ENCODE measurements at places on chromosomes 16 and 17.

DNA sequence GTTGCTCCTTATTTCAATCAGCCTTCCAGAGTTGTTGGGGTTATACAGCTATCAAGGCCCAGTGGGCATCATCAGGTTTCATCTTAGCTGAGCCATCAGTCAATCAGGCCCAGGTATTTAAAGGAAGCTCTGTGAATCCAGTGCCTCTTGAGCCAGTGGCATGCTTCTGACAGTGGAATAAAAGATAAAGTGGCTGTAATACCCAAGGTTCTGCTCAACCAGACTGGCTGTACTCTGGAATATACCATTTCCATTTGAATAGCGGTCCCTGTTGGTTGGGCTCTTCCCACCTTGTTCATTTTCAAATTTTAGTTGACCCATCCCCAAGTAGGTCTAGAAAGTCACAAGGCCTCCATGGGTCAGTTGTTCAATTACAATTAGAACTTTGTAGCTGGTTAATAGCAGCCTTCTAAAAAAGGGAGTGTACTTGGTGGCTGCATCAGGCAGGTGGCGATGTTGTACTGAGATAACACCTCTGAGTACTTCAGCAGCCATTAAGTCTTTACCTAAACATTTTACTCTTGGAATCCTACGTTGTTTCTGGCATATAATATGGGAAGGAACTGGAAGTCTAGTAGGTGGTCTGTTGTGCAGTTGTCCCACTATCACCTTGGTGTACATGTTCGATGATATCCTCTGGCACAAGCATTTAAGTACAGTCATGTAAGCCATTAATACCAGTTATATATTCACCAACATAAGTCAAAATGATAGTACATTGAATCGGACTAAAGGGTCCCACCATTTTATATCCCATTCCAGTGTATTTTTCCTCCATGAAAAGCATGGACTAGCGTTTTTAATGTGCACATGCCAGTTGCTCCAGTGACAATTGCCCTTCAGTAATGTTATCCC lies 294.1 kb downstream of the BCAS3 start:
- DNase-seq, result no peak

GRCh38 chr16:72241930-72242329 lies 70.0 kb upstream of the PMFBP1 start:
- DNase-seq, result no peak

GRCh38 chr17:45427181-45427835 lies 5.4 kb downstream of the ARHGAP27 start:
- DNase-seq, result no peak

DNA sequence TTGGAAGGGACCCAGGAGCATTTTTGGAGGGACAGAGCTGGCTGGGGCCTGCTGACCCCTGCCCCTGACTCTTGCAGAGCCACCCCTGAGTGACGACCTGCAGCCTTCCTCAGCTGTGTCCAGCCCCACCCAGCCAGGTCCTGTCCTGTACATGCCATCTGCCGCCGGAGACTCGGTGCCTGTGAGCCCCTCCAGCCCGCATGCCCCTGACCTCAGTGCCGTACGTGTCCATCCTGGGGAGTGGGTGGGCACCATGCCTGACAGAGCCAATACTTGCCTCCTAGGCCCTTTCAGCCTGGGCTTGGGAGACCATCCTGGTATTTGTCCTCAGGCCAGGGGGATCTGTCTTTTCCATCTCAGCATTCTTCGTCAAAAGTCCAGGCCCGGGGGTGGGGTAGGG lies 27.5 kb downstream of the UNC13D start:
- DNase-seq, result no peak

DNA sequence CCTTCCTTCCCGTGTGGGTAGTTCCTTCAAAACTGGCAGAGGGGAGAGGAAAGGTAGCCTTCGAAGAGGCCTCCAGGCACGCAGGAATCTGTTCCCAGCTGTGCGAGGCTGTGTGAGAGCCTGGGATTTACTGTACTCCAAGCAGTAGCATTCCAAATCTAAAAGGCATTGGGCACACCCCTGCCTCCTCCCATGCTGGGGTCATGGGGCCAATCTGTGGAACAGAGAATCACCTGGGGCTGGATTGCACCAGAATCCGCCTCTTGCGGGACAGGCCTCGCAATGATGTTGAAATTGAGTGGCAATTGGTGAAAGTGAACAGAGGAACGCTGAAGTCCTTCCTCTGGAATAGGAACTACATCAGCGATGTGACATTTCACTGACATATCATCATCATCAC lies 72.5 kb upstream of the IRX3 start:
- no peak for DNase-seq

- no peak for DNase-seq
These were observed 154.2 kb downstream of the PITPNC1 start for GRCh38 chr17:67531291-67531690.

DNA sequence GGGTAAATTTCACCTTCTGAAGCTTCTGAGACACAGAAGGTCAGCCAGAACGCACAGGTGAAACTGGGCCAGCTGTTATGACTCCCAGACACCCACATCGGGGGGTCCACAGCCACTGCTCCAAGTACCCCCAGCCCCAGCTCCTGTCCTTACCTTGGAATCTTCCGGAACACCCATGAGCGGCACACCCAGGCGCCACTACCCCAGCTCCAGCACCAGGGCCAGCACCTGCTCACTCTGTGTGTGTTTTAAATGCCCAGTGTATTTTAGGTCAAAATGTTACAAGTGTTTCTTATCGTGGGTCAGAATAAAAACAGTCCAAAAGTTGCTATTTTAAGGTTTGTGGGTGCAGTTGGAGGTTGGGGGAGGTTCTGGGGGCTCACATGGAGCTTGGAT lies 116.3 kb downstream of the RMI2 start:
- no peak for DNase-seq

GRCh38 chr16:89709166-89709565 lies 7.7 kb upstream of the SPATA2L start:
- DNase-seq, result no peak

GRCh38 chr17:44623070-44623725 lies 33.1 kb upstream of the MEIOC start:
- no peak for DNase-seq

DNA sequence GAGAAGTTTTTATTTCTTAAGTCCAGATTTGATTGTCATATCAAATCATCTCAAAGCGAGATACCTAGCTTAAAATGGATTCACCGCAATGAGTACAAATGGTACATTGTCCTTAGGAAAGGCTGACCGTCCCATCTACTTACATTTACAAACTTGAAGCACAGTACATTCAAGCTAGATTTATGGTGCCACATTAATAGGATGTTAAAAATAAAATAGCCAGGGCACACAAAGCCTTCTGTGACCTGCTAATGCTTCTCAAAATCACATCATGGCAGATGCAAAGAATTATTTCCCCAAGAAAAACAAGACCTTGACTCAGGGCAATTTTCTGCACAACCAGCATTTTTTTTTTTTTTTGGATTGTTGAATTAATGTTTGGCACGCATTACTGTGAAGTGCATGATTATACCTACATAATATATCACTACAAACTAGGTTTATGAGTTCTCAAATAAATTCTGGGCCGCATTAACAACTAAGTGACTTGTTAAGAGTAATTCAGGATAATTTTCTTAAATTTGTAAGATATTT lies 25.3 kb downstream of the CACNG1 start:
- DNase-seq, result no peak

GRCh38 chr17:49217651-49218413 lies 7.3 kb downstream of the ABI3 start:
- peak; percentile 43 for DNase-seq

DNA sequence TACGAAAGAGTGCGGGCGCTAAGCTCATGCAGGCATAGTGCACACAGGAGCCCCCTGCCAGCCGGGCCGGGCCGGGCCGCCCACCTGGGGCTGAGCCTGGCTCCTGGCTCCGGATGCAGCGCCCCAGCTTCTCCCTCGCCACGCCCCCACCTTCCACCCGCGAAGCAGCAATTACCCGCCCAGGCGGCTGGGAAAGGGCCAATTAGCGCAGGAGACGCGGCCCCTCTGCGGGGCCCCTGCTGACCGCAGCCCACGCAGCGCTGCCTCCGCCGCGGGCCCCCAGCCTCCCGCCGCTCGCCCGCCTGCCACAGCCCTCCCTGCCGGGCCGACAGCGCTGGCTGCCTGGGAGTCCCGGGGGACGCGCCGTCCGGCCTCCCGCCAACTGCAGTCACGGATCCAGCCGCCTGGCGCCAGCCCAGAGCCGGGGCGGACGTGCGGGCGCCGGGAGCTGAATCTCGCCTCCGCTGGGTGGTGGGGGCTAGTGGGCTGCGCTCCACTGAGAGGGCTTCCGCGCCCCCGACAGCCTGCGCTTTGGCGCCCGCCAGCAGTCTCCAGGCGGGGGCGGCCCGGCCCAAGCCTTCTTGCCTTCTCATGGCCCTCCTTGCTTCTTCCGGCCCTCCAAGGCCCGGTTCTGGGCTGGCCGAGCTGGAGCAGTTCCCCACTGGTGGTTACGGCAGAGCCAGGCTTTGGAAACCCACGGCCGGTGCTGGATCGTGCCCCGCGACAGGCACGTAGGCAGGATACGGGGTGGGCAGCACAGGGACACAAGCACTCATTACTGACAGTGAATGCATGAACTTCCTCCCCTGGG lies 14.9 kb upstream of the CBFB start:
- peak; percentile 47 for DNase-seq

- no peak for DNase-seq
These were observed 39.8 kb upstream of the DYNLRB2 start for GRCh38 chr16:80500961-80501525.

DNA sequence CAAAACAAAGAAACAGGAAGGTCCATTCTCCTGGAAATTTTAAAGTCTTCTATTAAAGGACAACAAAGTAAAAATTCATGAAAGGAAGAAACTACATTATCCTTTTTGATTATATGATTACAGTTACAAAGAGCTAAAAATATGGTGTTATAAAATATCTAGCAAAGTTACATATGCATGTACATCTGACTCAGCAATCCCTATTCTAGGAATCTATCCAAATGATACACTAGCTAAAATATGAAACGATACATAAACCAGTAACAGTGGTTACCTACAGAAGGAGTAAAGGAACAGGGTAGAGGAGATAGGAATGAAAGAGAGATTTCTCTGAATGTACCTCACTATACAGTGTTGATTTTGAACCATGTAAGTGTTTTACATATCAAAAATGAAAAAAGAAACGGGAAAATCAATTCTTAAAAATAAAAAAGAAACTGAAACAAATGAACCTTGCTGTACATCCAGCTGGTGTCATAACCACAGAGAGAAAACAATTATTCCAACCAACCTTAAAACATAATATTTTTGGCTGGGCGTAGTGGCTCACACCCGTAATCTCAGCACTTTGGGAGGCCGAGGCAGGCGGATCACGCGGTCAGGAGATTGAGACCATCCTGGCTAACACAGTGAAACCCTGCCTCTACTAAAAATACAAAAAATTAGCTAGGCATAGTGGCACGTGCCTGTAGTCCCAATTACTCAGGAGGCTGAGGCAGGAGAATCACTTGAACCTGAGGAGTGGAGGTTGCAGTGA lies 41.4 kb downstream of the HYDIN start:
- no peak for DNase-seq

DNA sequence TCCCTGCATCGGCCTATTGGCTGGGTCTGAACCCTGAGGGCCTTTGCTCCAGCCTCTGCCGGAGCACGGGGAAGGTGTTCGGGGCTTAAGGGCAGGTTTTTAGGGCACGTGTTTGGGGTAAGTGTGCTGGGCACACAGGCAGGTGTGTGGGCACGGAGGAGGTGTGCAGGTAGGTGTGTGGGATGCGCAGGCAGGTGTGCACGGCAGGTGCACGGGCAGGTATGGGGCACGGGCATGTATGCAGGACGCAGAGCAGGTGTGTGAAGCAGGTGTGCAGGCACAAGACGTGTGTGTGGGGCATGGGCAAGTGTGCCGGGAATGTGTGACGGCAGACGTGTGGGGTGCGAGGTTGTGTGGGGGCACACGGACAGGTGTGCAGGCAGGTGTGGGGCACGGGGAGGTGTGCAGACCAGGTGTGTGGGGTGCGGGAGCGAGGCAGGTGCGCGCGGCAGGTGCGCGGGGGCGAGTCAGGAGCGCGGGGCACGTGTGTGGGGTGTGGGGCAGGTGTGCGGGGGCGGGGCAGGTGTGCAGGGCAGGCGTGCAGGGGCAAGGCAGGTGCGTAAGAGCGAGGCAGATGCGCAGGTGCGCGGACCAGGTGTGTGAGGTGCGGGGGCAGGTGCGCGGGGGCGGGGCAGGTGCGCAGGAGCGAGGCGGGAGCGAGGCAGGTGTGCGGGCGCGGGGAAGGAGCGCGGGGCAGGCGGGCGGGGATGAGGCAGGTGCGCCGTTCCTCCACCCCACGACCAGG lies 28.6 kb upstream of the METRNL start:
- DNase-seq, result no peak

- no peak for DNase-seq
These were observed 17.0 kb upstream of the ITGAE start for GRCh38 chr17:3817851-3818605.

DNA sequence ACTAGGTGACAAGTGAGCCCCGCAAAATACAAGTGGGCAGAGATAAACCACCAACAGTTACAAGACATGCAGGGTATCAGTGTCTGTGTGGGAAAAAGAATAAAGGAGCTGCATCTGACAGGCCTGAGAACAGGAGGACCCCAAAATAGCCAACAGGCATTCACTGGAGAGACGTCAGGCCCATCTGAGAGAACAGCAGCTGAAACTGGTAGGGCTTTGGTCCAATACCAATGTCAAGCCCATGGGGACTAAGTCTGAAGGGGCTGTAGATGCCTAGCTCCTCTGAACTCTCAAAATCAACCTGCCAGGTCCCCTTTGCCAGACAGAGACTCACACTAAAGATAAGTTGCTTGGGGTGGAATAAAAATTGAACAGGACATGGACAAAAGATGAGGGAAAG lies 30.5 kb upstream of the TANC2 start:
- no peak for DNase-seq

DNA sequence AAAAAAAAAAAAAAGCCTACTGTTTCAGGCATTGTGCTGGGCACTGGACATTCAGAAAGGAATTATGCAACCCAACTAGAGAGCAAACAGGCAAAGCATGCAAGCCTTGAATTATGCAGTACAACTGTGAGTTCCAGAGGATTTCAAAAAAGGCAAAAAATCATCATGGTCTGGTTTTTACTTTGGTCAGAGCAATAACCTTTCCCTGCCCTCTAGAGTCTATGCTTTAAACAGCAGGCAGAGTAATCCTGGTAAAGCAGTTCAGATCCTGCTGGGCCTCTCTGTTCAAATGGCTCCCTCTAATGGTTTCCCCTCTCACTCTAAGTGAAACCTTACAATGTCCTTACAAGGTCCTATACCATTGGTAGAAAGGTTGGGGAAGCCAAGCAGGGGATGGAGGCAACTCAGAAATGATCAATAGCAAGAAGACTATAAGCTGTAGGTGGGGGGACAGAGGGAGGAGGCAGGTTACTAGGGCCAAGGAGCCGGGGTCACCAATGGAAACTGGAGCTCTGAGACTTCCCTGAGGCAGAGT lies 4.6 kb upstream of the TAF15 start:
- peak; percentile 13 for DNase-seq

GRCh38 chr17:76270127-76270592 lies 5.0 kb downstream of the UBALD2 start:
- DNase-seq, result no peak
